Stimulated activated CD4-positive, alpha-beta T cell treated with anti-CD3 and anti-CD28 coated beads, Interleukin-1b, Interleukin-23, amount 100 ng/mL, for 48 hours (primary cell): ENCODE measurements at places on chromosomes 4 and X.

GRCh38 chrX:49075347-49075746 lies 1.5 kb upstream of the PRAF2 start:
- no peak for DNase-seq

DNA sequence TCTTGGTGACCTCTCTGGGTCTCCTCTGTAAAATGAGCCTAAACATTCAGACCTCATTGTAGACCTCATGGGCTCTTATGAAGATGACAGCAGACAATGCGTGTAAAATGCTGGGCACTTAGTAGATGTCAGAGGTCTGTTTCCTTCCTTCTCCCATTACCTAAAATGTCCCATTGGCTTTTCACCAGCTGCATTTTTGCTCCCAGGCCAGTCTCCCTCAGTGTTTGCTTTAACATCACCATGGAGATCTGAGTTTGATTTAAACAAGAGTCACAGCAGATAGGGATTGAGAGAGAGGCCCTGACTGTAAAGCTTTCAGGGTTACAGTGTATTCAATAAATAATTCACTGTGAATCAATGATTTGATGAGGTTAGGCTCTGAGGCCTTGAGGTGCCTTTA lies 24.3 kb downstream of the PSAPL1 start:
- DNase-seq, result no peak

GRCh38 chr4:92099861-92100260 lies 203.9 kb upstream of the GRID2 start:
- no peak for DNase-seq

DNA sequence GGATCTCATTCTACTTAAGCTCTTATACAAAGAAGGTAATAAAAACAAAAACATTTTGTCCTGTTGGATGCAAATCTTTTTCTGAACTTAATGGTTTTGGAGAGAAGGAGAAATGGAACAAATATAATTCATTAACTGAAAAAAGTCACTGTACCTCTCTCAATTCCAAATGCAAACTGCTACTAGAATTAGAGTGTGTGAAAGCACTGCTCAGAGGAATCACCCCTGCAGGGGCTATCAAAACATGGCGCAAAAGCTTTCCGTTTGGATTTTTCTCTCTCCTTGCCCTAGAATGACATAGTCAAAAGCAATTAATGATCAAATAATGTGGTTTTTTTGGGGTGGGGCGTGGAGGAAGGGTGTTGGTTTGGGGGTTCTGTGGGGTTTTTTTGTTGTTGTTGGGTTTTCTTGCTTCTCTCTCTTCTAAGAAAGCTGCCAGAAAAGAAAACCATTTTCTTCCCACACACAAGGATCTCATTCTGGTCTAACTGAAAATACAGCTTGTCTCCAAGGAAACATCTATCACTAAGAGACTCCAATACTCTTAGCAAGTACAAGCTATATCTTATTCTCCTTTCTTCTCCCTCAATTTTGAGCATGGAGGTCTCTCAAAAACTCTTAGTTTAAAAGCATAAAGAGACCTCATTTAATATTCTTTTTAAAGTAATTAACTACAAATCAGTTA lies 41.6 kb downstream of the USP46 start:
- no peak for DNase-seq

GRCh38 chrX:20141281-20142220 lies at the start of gene EIF1AX:
Gene EIF1AX, minus strand, starts transcription at chrX:20141838. Its CDS starts 198 bp downstream, at chrX:20141640.
- peak; percentile 95 for DNase-seq

- peak; percentile 93 for DNase-seq
These were observed at the start of gene FAM3A for GRCh38 chrX:154515966-154516655. Gene FAM3A, minus strand, starts transcription at chrX:154516232. Its CDS starts 460 bp downstream, at chrX:154515772.

GRCh38 chr4:125091-125771 lies 930 bp downstream of the ZNF718 start:
- DNase-seq, result peak; percentile 36

DNA sequence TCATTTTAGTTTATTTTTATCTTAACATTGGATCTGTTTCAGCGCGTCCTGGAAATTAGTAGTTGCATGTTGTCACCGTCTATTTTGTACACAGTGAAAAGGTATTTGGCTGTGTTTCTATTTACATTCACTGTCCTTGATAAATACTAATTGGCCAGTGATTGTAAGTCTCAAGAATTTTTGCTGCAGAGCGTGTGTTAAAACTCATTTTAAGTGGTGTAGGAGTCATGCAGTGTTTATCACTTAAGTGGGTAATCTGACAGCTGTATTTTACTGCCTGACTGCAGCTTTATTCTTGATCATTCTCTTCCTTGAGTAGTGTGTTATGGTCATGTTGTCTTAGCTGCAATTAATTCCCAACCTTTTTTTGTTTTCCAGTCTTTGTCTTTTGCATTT lies 9.8 kb downstream of the GUCY1A1 start:
- DNase-seq, result no peak

DNA sequence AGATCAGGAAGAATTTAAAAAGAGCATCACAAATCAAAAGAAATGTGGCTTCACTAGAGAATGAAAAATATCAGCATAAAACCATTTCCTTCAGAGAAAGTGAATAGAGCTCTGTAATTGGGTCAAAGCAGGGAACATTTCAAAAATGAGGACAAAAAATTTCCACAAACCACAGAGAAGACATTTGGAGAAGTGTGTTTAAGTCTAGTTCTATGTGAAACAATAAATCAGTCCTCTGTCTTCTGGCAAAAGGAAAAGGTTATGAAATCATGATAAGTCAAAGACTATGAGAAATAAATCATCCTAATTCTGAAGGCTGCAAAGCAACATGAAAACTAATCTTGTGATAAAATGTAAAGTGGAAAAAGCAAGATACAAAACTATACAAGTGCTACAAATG lies 27.9 kb downstream of the SMPX start:
- no peak for DNase-seq

- DNase-seq, result no peak
These were observed 206.8 kb downstream of the TEX13A start for GRCh38 chrX:105013719-105014118.

DNA sequence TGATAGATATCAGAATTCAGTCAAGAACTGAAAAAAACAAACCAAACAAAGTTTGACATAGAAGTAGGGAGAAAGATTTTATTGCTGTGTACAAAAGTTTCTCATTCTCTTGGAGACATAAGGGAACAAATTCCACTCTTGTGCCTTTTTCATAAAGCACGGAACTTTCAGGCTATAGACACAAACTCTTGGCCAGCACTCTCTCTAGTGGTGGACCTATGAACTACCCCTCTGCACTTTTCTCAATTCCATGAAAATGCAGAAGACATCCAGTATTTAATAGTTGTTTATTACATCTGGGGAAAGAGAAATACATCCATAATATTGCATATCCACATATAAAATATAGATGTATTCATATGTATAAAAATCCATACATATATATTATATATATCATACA lies 291.6 kb upstream of the HS3ST1 start:
- DNase-seq, result no peak

DNA sequence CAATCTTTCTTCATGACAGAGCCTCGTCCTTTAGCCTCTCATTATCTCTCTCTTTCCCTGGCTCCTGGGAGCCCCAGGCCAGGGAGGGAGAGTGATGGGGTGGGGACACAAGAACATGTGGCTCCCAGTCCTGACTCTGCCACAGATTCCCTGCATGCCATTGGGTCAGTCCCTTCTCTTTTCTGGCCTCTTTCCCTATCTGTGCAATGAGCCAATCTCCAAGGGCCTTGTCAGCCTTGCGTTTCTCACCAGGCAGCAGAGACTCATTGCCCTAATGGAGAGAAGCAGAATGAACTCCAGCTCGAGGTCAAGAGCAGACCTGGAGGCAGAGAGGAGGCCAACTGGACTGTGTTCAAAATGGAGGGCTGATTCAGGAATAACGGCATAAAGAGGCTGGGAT lies 38.4 kb upstream of the PJA1 start:
- no peak for DNase-seq

GRCh38 chr4:89570931-89571330 lies 263.3 kb upstream of the GPRIN3 start:
- DNase-seq, result no peak

DNA sequence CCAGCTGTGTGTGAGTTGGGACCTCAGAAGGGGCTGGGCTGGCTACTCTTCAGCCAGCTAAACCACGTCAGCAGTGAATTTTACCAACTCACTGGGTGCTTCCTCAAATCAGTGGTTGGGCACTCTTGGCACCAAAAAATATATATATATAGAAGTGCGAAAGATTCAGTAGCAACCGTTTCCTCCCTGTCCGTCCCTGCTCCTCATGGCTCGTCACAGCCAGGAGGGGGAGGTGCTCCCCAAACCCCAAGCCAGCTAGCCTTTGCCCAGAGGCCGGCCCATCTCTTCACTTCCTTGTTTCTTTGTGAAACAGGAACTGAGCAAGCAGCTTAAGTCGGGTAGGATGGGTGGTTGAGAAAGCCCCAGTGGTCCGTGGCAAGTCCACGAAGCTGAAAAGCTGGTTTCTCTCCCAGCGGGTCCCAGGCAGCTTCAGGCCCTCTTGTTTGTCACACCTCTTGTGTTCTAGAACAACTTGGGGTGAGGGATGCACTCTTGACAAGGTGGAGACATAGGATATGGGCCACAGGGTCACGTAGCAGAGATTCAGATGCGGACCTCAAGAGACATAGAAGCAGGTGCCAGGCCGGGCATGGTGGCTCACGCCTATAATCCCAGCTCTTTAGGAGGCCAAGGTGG lies 6.8 kb upstream of the SASH3 start:
- DNase-seq, result peak; percentile 25

GRCh38 chr4:107391630-107392028 lies 328.4 kb downstream of the PAPSS1 start:
- DNase-seq, result no peak

DNA sequence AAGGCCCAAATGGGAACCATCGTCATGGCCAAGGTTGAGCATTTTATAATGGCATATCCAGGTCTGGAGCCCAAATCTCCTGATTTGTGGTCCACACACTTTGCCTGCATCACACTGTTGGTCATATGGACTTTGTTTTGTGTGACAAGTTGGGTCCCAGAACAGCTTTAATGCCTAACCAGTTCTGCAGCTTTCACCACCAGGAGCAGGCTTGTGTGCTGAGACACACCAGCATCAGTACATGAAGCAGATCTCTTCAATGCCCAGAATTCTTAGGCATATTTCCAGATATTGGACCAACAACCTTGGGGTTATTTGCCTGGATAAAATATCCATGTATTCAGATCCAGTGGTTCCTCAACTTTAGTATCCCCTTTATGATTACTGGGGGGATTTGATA lies 371.3 kb downstream of the FBXW7 start:
- DNase-seq, result no peak

- no peak for DNase-seq
These were observed 84.7 kb downstream of the CENPC start for GRCh38 chr4:67460574-67460973.

- no peak for DNase-seq
These were observed 76.7 kb upstream of the FAM9C start for GRCh38 chrX:13121020-13121555.

GRCh38 chr4:113982181-113982580 lies 2.7 kb upstream of the ARSJ start:
- DNase-seq, result no peak

DNA sequence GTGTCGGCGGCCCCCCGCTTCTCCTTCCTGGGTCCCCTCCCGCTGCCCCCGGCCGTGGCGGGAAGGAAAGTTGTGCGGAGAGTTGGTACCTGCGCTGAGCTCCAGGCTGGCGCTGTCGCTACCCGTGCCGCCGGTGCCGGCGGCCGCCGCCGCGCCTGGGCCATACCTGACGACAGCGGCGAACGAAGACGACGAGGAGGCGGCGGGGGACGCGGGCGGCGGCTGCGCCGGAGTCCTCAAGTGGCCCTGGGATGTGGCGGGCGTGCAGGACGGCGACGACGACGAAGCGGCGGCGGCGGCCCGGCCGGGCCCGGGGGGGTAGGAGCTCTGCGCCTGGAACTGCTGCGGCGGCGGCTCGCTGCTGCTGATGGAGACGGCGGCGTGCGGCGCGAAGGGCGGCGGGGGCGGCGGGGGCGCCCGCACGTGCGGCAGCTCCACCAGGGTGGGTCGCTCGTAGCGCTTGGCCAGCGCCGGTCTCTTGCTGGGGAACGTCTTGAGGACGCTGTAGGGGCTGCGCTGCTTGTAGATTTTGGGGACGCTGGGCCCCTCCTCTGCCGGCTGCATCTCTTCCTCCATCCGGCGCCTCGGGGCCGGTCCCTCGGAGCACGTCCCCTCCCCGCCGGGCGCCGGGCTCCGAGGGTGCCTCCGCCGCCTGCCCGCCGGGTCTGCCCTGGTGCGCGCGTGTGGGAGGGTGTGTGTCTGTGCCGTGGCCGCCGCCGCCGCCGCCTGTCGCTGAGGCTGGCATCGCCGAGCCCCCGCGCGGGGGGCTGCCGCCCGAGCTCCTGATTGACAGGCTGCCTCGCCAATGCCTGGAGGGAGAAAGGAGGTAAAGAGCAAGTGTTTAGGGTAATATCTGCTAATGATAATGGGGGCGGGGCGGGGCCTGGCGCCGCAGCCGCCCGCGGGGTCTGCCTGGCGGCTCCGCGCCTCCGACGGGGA lies 618 bp downstream of the BEND4 start:
- peak; percentile 10 for DNase-seq

- DNase-seq, result no peak
These were observed 120.1 kb downstream of the MANBA start for GRCh38 chr4:102640669-102641068.

DNA sequence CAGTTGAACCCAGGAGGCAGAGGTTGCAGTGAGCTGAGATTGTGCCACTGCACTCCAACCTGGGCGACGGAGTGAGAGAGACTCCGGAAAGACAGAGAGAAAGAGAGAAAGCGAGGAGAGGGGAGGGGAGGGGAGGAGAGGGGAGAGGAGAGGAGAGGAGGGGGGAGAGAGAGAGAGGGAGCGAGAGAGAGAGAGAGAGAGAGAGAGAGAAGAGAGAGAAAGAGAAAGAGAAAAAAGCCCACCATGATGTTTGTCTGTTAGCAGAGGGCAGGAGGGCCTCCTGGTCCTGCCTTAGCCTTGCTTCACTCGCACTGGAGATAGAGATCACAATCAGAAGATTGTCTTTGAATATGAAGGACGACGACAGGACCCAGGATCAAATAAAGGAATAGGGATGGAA lies 18.7 kb upstream of the BCORL1 start:
- DNase-seq, result no peak

- no peak for DNase-seq
These were observed 90.9 kb downstream of the COMMD8 start for GRCh38 chr4:47372561-47372960.

DNA sequence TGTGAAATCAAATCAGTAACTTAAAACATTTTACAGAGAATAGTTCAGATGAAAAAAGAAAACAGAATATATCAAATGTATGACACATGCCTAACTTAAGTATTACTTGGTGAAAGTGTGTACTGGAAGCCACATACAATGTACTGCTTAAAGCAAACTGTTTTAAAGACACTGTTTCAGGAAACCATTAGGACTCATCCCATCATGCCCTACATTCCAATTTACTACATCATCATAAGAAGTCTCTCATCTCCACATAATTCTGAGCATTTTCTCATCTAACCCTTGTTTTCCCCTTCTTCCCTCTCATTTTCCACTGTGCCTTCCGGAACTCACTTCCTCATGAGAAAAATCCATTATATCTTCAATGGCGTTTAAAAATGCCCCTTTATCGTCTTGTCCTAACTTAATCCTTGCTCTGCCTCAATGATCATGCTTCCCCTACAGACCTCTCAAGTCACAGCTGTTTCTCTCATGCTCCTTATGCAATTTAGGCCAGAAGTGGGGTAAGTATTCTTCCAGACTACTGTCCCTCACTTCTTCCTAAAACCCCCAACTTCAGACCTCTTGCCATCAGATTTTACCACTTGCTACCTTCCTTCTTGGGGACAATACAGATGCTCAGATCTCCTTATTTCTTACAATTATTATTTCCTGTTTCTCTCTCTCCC lies 26.8 kb upstream of the FGF5 start:
- no peak for DNase-seq

GRCh38 chr4:1271686-1272085 lies 18.0 kb upstream of the MAEA start:
- no peak for DNase-seq
